NCI-H2081 treated with DMSO at 0.1 percent for 48 hours (cell line): ENCODE measurements at places on chromosomes 6 and 20.
A peak's percentile ranks its signal among the peaks of the same experiment; 100 is the strongest.

- no peak for DNase-seq
Observed at GRCh38 chr20:1822564-1823449, 72.4 kb upstream of the SIRPA start.

GRCh38 chr6:160586374-160586773, 77.7 kb downstream of the LPA start:
- no peak for DNase-seq

DNA sequence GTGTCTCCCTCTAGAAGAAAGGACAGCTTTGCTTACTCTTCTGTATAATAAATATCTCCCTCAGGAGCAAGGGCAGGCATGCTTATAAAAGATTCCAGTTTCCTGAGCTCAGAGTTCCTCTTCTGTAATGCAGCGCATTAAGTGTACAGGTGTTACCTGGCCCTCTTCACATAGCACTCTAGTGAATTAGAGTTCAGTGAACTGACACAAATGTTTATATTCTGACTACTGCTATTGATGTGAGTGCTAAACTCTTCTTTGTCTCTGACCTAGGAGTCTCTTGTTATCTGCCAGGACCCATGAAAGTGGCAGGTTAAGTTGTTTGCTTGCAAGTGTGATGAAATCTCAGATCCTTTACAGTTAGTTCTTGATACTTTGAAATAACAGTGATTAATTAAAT, 33.5 kb downstream of the CYB5R4 start:
- DNase-seq = no peak

- peak; percentile 22 for DNase-seq
Observed at GRCh38 chr6:35737413-35738211, 780 bp downstream of the ARMC12 start.

DNA sequence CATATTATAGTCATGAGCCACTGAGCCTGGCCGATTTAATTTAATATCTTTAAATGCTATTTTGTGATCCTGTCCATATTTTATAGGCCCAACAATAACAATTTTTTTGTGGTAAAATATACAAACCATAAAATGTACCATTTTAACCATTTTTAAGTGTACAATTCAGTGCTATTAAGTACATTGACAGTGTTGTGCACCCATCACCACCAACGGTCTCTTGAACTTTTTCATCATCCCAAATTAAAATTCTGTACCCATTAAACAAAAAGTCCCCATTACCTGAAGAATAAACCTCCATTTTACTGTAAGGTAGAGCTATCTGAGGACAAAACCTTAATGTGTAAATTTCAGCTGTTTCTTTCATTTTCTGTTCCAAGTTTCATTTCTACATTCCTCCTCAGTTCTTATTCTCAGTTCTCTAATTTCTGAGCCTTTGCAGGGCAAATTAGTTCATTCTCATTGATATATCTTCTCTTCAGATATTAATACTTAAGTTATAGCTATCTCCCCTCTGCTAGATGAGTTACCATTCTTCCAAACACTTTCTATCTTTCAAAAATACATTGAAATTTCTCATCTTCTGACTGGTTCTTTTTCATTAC, 10.3 kb downstream of the MTO1 start:
- DNase-seq = no peak

- no peak for DNase-seq
Observed at GRCh38 chr6:106244931-106245330, 80.6 kb downstream of the ATG5 start.

- DNase-seq = no peak
Observed at GRCh38 chr6:36201612-36202011, 5.1 kb downstream of the BRPF3 start.

GRCh38 chr20:47349365-47350180, 6.9 kb downstream of the ZMYND8 start:
- DNase-seq = no peak

GRCh38 chr20:5831539-5832237, 81.5 kb downstream of the SHLD1 start:
- no peak for DNase-seq

GRCh38 chr6:102732898-102733297, 1339.4 kb downstream of the GRIK2 start:
- no peak for DNase-seq

DNA sequence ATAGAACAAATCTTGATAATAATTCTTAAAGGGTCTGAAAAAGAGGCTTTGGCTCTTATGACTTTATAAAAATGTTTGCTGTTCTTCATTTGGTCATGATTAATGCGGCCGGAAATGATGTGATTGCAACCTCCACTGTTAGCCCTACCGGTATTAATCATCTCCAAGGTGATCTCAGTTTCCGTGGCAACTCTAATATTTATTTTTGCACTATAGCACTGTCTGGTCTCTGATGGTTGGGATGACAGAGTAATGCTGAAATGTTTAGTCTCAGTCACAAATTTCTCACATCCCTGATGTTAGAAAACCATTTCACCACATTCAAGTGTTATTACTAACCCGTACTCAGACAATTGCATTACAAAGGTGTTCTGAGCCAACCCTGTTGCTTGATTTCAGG, 87.4 kb downstream of the TMEM200A start:
- DNase-seq = no peak

DNA sequence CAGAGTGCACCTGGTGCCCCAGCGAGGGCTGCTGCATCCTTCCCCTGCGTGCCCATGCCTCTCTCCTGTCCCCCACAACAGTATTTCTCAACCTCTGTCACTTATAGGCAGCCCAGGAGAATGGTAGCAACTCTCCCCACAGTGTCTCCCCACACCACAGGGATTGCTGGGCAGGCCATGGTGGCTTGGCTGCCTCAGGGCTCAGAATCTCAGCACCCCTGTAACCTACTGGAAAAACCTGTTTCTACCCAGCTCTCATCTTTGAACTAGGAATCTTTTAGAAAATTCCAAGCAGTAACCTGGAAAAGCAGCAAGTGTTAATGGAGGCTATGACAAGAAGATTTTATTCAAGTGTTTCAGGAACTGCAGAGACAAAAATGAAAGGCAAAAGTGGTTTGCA, 38.0 kb downstream of the CD164 start:
- no peak for DNase-seq

- DNase-seq = no peak
Observed at GRCh38 chr6:129789974-129790373, 71.1 kb downstream of the TMEM244 start.

GRCh38 chr6:165854863-165855593, 192.0 kb upstream of the PDE10A start:
- no peak for DNase-seq

DNA sequence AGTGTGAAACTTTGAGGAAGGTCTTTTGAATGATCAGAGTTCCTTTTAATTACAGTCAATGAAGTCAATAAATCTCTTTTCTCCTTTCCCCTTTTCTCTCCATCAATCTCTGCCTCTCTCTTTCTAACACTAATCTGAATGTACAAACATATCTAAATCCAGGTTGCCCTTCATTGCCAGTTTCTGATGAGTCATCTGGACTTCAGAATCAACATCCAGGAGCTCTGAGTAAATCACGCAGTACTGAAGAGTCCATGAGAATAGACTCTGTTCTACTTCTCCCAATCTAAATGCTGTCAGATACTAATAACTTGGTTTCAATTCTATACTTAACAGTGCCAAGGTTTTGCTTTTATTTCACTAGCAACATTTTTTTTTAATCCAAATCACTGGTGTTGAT, 238.7 kb upstream of the THEMIS start:
- DNase-seq = no peak

DNA sequence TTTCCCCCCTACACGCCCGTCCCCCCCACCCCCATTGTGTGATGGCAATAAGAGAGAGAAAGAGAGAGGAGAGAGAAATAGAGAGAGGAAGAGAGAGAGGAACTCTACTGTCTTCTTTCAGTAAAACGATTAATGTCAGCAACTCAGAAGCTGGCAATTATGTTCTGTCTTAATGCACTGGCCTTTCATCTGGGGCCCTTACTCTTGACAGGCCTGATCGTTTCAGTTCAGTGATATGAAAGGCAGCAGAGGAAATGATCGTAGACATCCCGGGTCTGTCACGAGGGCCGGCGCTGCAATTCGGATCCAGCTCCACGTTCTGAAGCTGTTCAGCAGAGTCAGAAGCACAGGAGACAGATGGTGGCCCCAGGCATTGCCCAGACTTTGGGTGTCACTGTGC, 308.9 kb downstream of the ZNF217 start:
- no peak for DNase-seq

DNA sequence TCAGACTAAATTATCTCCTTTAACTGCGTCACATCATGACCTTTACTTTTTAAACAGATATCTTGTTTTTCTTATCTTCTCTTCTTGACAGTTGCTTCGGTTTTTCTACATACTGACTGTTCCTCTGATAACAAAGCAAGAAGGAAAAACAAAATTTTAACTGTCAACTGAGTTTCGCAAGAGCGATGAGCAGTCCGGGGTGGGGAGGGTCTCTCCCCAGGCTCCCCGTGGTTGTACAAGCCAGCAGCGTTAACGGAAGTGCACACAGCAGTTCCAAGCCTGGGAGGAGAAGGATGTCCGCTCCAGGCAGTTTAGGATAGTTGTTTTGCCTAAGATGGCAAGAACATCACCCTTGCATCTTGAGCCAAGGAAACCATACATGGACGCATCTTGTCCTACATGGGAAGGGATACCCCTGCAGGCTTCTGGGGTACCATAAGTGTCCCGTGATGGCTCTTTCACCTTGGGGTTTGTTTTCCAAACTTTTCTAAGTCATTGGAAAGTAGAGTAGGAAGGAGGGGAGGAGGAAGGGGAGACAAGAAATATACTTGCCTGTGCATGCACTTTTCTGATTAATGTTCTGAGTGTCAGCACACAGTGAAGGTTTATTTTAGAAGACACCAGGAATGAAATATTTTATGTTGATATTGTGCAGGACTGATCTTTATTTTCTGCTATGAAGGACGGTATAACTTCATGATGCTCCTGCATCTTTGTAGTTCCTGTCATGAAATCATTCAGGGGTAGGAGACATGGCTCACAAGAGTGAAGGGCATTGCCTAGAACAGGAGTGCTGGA, 20.8 kb downstream of the SLC24A3 start:
- no peak for DNase-seq

DNA sequence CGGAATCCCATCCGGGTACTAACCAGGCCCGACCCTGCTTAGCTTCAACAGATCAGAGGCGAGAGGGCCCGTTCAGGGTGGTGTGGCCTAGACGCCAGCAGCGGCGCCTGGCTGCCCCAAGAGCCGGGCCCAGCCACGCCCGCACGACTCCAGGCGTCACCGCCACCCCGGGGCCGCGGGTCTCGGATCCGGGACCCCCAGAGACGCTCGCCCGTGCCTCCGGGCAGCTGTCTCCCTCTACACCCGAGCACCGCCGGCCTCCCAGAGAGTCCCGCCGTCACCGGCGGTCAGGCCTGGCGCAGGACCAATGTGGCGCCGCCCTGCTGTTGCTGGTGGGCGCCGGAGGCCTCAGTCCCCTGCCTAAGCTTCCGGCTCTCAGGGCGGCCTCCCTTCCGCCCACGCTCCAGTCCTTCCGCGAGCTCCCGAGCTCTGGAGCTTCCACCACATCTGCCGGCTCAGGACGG, 441.2 kb upstream of the DEFB115 start:
- DNase-seq = no peak

DNA sequence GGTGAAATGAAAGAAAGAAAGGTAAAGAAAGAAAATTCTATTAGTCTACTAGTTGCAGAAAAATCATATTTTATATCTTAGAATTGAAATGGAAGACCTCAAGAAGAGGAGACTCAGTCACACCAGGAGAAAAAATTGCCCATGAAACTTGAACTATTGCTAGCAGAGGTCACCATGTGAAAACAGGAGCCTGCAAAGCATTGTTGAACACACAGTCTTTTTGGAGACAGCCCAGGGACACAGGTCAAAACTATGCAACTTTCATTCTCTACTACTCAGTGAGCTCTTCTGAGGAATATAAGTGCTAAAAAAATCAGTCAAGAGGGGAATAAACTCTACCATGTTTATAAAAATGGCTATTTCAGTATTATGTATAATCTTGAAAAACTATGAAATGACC, 89.8 kb upstream of the TENT5A start:
- DNase-seq = no peak

- DNase-seq = no peak
Observed at GRCh38 chr6:38517005-38517404, 122.7 kb downstream of the BTBD9 start.

DNA sequence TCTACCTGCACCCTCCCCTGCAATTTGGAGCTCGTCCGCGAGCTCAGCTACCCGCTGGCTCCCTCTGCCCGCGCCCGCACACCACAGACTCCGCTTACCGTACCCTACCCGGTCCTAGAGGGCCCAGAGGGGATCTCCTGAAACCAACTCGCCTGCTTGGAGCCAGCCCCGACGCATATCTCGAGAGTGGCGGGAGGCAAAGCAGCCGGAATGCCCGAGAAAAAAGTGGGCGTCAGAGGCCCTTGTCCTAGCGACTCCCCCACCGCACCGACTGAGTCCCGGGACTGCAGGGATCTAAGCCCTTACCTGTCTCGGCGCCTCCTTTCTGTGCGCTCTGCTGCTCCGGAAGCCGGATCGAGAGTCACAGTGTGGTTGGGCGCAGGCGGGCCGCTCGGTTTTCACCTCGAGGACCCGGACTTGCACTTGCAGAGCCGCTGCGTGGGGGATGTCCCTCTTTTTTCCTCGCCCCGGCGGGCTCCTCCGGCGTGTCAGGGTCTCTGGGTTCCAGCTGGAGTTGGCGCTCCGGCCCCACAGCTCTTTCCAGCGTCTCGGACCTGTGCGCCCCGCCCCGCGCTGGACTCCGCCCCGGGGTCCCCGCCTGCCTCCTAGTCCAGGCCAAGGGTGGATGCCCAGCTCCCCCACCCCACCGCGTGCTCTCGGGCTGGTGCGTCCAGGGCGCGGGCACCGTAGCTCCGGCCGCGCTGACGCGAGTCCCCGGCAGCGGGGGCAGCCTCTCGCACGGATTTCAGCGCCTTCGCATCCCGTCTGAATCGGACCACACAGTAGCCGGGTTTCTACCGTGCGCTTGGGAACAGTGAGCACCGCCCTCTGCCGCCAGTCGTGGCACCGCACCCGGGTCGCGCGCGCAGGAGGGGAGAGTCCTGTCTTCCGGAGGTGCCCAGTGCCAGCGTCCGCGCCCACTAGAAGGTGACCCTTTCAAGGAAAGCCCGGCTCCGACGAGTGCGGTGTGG, at the start of gene PROKR2:
PROKR2 (minus strand) TSS at position 767 of the 971 bp plus-strand sequence. CDS start 2,585 bp downstream, outside the sequence.
- no peak for DNase-seq

DNA sequence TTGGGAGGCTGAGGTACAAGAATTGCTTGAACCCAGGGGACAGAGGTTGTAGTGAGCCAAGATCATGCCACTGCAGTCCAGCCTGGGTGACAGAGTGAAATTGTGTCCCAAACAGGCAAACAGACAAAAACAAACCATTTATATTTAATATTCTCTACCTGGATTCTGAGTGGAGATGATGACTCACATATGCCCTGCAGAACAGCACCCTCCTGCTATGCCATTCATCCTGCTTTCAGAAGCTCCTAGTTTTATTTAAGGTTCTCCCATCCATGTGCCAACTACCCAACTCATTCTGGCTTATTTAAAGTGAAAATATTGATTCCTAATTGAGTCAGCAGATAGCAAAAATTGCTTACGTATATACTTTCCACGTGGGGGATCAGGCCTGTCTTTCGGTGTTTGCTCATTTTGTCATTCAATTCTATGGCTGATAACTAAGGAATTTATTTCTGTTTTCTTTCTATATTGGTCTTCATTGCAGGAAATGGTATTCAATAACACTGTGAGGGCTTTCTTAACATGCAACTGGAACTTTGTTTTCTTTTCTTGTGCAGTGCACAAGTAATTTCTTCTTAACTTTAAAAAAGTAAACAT, 459.1 kb upstream of the JAG1 start:
- DNase-seq = no peak

GRCh38 chr6:36674942-36675341, 3.6 kb upstream of the CDKN1A start:
- DNase-seq = no peak

- DNase-seq = no peak
Observed at GRCh38 chr6:167826896-167827582, at the start of gene AFDN. Gene AFDN, plus strand, starts transcription at chr6:167826911. Its CDS starts 222 bp downstream, at chr6:167827133.

GRCh38 chr6:168865-169455, 123.3 kb upstream of the DUSP22 start:
- peak; percentile 7 for DNase-seq
